ENCODE measurements at places on chromosomes 16 and 17.

- DNase-seq = no peak
These were observed 130.8 kb downstream of the FOXL1 start for GRCh38 chr16:86709103-86709502.

DNA sequence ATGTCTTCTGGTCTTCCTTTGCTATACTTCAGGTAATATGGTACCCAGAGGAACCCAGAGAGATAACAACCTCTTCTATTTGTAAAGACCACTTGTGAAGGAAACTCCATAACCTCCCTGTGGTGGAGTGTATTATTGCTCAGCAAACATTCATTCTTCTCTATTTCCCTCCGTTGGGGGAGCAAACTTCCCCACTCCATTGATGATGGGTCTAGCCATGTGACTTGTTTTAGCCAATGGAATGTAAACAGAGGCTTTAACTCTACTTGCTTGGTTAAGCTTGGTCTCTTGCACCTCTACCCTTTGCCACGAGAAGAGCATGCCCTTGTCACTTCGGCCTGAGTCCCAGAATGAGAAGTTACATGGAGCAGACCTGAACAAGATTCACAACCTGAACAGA, 30.0 kb upstream of the SKAP1 start:
- DNase-seq = no peak

- no peak for DNase-seq
These were observed 19.6 kb downstream of the NME2 start for GRCh38 chr17:51185763-51186332.

DNA sequence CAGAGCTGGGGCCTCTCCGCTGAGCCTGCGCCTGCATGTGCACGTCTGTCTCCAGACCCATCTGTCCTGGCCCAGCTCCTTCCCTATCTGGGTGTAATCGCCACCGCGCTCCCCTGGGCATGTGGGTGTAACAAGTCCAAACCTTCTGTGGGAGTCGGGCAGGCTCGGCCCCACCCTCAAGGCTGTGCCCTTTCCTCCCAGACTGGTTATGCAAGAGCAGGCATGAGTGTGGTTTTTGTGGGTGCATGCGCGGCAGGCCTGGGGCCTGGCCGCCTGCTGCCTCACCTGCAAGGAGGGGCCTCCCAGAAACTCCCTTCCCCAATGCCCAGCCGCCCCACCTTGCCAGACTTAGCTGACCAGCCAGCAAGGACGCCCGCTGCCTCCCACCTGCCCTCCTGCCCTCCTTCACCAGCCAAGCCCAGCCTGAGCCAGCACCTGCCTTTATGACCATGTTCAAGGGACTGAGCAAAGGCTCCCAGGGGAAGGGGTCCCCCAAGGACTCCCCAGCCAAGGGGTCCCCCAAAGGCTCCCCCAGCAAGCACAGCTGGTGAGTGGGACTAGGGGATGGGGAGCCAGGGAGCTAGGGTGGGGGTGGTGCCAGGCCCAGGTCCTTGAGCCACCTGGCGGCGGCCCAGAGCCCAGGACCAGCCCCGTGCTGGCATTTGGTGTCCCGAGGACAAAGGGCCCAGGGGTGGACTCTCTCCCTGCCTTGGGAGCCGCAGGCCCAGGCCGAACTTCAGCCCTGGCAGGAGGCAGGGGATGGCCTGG, at the start of gene EVPLL:
EVPLL (plus strand) TSS at position 342 of the 768 bp plus-strand sequence. CDS start 3,160 bp downstream, outside the sequence.
- no peak for DNase-seq

GRCh38 chr16:19935694-19936093, 51.0 kb upstream of the GPRC5B start:
- DNase-seq = no peak

DNA sequence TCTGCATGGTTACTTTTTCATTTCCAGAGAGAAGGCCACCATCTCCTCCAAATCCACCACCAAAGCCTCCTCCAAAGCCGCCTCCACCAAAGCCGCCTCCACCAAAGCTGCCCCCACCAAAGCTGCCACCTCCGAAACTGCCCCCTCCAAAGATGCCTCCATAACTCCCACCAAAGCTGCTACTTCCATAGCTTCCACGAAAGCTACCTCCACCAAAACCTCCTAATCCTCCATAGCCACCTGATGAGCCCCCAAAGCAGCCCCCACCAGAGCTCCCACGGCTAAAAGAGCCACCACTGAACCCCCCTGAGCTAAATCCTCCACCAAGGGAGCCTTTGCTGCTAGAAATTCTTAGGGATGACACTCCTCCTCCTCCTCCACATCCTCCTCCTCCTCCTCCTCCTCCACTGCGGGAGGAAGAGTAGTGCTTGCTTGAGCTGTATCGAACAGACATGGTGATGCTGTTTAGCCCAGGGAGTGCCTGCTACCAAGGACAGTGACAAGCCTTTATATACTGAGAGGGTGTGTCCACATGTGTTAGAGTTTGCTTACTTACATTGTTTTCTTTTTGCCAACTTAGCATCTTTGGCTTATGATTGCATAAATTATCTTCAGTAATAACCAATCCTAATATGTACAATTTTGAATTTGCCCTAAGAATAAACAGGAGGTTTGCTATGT, at the start of gene KRT10:
KRT10 (minus strand) TSS at position 483 of the 681 bp plus-strand sequence; CDS start at position 454, 29 bp downstream.
- no peak for DNase-seq

GRCh38 chr17:36132421-36132831, 28.8 kb downstream of the CCL4 start:
- no peak for DNase-seq

GRCh38 chr17:82935966-82936767, 96.3 kb upstream of the ZNF750 start:
- no peak for DNase-seq

- no peak for DNase-seq
These were observed 13.5 kb downstream of the CD300LF start for GRCh38 chr17:74699236-74699635.

DNA sequence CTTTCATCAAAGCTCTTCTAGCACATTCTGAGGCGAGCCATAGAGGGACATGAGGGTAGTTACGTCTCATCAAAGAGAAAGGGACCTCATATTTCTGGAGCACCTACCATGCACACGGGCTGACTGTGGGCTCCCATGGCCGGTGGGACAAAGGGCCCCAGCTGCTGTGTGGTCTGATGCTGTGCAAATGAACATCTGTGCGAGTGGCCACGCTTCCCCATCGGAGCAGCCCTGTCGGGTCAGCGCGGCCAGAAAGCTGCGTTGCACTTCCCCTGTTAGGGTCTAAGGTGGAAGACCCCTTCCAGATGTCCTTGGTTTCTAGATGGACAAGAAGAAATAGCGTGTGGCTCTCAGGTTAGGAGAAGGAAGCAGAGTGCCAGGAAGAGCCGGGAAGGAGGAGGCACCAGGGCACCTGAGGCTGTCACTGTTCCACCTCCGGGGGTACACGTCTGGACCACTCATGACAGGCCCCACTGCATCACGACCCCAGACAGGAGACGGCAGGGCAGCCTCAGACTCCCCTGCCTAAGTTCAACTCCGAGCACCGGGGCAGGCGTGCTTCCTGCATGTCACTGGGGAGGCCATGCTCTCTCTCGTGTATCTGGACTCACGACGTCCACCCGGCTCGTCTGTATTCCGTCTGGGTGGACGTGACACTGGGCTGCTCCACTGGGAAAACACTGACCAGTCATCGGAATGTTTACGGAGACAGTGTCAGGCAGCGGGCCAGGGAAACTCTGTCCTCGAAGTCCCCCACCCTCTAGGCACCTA, 8.5 kb upstream of the BAIAP2 start:
- DNase-seq = no peak

DNA sequence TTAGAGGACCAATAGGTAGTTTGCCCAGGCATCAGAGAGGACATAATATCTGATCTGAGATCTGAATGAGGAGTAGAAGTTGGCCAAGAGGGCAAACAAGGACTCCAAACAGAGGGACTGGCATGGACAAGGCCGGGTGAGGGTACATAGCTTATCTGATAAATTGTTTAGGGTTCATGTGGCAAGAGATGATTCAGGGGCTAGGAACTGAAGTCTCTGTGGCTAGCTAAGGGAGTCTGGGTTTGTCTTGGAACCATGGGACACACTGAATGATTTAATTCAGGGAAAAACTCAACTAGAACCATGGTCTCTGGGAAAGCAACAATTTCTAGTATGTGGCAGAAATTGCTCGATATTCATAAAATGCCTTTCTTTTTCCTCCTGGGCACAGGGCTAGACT, 4.1 kb upstream of the AQP8 start:
- no peak for DNase-seq

- no peak for DNase-seq
These were observed 98.2 kb upstream of the WSCD1 start for GRCh38 chr17:5971969-5972368.

DNA sequence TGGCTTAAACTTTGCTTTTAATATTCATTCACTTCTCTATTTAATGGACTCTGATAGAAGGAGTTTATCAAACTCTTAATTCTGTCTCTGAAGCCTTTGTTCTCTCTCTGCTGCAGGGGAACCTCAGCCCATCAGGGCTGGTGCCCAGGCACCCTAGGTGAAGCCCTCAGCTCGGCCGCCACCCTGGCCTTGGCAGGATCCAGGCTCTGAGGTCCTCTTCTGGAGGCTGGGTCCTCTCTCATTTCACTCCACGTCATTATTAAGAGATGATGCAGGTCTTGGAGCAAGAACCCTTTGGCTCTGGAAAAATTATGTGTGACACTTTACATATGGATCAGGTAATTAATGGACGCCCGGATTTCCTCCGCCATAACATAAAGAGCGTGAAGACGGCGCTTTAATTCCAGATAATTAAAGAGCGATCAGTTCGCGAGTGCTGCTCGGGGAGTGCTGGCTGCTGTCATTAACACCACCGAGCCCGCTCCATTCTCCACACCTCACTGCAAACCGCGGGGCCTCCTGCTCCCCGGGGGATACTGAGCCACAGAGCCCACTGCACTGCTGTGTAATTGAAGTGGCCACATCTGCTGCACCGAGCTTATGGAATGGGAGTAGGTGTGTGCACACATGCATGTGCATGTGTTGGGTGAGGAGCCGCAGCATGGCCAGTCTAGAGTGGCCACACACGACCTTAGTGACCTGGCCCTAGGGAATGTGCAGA, 259.4 kb upstream of the TNRC6C start:
- no peak for DNase-seq

DNA sequence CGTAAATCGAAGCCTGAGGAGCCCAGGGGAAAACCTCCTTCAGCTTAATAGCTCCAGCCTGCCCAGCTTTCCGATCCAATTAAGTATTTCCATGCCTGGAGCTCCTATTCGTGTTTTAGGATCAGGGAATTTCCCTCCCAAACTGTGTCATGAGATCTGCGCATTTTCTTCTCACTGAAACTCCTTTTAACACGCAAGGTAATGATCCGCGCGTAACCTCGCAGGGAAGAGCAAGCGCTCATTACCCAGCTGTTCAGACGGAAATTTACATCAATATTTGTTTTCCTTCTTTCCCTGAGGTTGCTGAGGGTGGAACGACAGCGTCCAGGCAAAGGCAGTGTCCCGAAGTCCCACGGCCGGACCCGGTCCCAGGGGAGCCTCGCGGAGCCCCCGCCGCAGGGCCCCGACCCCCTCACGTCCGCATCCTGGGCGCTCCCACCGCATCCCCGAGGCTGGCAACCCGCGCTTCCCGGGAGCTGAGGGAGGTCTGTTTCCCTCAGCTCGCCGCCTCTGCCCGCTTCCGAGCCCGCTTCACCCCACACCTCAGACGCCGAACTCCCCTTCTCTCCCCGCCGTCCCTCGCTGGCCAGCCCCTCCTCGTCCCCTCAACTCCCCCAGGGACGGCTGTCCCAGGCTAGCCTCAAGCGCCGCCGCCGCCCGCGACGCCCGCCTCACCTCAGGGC, 415 bp downstream of the ABCA5 start:
- peak; percentile 18 for DNase-seq

- DNase-seq = no peak
These were observed 153.2 kb upstream of the KCNJ18 start for GRCh38 chr17:21539146-21539545.

DNA sequence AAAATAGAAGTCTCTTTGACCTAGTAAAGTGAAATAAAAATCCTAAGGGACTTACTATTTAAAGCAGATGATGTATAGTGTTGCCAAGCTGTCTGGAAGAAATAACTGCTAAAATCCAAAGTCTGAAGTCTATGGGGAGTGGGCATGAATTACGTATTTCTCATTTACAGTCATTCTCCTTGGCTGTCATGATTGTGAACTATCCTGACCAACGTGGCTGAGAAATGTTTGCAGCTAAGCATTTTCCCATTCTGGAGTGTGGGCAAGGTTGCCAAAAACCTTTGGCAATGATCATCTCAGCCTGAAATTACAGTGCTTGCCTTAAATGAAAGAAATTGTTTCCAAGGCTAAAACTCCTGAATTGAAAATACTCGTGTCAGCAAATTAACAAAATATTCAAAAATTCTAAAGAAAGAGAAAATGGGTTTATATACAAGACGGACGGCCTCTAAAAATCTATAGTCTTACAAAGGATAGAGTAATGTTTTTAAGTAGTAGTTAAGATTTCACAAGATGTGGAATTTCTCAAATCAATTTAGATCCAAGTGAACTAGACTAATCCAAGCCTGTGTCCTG, 77.0 kb downstream of the CACNG1 start:
- no peak for DNase-seq

GRCh38 chr16:57920215-57920879, 50.6 kb downstream of the CNGB1 start:
- DNase-seq = no peak
